ENCODE measurements at places on chromosomes 3 and 15. TPM values are rescaled to one million over a fixed set of nuclear protein-coding genes. Genes with fewer than 3 reads are reported as not detected.

DNA sequence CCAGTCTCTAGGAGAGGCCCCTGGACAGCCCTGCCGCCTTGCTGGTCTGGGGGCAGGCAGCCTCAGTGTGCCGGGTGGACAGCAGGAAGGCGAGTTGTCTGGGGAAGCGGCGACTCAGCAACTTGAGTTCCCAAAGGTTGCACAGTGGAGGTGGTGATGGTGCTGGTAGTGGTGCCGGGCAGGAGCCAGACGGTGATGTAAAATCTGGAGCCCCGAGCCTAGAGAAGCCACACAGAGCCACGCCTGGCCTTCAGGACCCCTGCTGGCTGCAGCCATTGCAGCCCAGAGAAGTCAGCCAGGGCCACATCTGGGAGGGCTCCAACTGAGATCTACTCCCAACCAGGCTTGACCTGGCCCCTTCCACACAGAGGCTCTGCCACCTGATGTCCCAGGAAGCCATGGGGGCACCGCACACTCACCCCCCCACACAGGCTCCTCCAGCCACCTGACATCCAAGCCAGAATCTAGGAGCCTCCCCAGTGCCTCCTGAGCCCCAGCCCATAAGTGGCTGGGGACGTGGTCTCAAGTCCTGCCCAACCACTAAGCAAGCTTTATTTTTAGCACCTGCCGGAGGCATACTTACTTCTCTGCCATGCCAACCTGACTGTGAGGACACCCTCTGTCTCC, 8.8 kb downstream of the C3orf22 start:
- H3K4me3 ChIP-seq: no peak overlapping the region
- no peak overlapping the region for H3K27ac ChIP-seq
- peaks cover 27% of the 10 kb centered on the region for H3K27me3 ChIP-seq
- H3K36me3 ChIP-seq: no peaks in the 10 kb centered on the region
- no peak for DNase-seq

Gene GP5
- 0.07 TPM for total RNA-seq

Gene PLA2G4B
- total RNA-seq: 2.3 TPM

DNA sequence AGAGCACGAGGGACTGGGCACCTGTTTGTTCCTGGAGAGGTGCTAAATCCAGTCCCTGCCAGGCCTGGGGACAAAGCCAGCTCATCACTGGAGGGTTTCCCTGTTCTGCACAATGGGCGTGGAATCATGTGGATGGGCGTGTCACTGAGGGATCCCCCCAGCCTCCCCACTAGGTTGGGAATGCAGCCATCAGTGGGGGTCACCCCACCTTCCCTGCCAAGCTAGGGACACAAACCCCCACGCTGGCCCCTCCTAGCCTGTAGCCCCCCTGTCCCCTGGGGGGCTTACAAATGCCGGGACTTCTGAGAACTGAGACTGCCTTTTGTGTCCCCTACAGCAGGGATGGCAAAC, 61.9 kb downstream of the NSMCE3 start:
- H3K36me3 ChIP-seq: no peaks in the 10 kb centered on the region
- no peak overlapping the region for H3K4me3 ChIP-seq
- no peaks in the 10 kb centered on the region for H3K4me1 ChIP-seq
- H3K27me3 ChIP-seq: peaks cover 8% of the 10 kb centered on the region
- no peak for DNase-seq

All from HFFc6 (cell line).